ENCODE measurements at places on chromosomes 7 and 10. TPM values are rescaled to one million over a fixed set of nuclear protein-coding genes. Genes with fewer than 3 reads are reported as not detected.
A peak's percentile ranks its signal among the peaks of the same experiment; 100 is the strongest.

Gene BTBD16
- 0.53 TPM for total RNA-seq

Gene SLC18A3
- not detected for total RNA-seq

DNA sequence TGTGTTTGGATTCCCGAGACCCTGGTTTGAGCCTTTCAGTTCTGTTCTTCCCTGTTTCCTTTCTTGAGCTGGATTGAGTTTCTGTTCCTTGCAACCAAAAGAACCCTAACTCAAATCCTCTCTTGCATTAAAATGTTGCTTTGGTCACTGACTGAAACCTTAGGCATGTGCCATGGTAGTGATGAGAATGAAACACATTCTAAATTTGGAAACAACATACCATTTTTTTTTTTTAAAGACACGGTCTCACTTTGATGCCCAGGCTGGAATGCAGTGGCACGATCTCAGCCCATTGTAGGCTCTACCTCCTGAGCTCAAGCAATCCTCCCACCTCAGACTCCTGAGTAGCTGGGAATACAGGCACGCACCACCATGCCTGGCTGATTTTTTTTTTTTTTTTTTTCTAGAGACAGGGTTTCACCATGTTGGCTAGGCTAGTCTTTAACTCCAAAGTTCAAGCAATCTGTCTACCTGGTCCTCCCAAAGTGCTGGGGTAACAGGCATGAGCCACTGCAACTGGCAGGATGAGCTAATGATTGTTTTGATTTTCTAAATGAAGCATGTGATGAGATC, 8.4 kb downstream of the THAP5 start:
- DNase-seq = no peak

DNA sequence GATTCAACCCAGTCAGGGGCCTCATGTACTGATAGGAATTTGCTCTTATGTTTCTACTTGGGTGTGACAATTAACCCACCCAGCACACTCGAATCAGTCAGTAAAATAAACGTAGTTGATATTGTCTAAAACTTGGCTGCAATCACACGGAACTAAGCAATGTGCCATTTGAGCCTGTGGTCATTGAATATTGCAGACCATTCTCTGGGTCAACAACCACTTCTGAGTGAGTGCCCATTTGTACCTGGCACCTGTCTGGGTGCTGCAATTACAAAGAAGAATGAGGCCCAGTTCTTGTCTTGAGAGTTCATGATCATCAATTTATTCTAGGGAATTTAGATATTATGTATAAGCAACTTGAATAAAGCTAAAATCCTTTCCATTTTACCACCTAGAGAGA, 29.8 kb downstream of the NPY start:
- no peak for DNase-seq

- DNase-seq = no peak
Measured at GRCh38 chr7:75729851-75730274, 8.9 kb downstream of the HIP1 start.

GRCh38 chr7:34869057-34869456, 168.2 kb downstream of the DPY19L1 start:
- DNase-seq = no peak

DNA sequence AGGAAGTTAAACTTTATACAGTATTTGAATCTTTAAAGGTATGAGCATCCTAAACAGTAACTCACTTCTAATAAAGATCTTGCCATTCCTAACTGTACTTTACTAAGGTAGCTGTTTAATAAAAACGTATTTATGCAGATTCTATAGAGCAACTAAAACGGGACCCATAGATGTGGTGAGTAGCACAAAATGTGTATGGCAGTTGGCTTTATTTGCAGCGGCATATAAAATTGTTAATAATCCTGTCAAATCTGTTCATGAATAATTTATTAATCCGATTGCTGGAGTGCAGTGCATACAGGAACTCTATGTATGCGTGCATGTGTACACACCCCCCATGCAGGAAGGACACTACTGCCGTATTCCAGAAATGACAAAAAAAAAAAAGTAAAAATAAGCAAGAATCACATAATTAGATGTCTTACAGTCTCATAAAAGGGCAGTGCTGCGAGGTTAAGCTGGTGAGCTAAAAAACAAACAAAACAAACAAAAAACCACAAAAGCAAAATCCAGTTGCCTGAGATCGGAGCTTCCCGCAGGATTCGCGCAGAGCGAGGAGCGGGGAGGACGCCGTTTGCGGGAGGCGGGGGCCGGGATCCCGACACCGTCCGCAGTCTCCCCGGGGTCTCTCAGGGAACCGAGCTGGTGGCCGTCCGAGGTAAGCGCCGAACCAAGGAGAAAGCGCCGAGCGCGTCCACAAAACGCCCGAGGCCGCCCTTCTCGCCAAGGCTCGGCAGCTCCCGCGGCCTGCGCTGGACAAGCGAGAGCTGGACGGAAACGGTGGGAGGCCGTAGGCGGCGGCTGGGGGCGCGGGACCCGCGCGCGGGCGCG, 518 bp upstream of the COMMD3 start:
- DNase-seq = no peak

DNA sequence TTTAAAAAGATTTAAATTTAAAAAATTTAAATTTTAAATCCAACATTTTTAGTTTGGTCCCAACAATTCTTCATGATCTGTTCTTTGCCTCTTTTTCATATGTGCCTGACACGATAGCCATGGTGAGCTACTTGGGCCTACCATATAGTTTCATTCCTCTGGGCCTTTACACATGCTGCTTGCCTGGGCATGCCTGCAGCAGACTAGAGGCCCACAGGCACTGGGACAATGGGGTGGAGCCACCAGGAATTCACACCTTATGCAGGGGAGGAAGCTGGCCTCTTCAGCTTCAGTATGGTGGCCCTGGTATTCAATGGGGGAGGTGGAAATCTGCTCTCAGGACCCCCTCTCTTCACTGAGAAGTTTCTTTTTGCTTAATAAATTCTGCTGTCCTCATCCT, 37.8 kb upstream of the ZNF365 start:
- DNase-seq = peak; percentile 60

DNA sequence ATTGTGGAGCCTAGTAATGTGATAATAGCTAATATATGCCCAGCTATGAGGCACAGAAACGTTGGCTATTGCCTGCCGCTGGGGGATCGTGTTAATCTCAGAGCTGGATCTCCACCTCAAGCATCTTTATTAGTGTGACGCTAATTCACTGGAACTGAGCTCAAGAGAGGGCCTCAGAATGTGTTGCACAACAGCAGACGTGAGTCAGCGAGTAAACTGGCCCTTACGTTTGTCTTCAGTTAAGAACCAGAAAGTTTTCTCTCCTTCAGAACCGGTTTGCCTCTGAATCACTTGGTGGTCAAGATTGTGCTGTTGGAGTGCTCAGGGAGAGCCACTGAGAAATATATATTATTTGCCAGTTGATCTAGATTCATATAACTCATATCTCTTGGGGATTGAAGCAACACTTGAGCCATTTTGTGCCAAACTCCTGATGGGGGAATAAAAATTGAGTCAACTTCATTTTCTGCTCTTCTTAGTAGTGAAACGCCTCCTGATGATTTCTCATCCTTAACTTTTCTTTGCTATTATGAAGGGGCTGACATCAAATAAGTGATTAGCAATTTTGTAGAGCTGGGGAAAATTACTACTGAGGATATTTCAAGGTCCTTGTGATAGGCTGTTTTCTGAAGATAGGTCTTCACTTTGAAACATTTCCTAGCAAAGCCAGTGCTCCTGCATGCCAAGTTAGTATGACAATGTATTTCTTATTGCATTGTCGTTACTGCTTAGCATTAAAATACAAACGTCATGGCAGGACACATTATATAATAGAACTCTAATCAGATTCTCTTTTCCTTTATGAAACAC, 22.3 kb downstream of the BZW2 start:
- peak; percentile 94 for DNase-seq

GRCh38 chr7:157907091-157907490, 570.3 kb downstream of the DNAJB6 start:
- no peak for DNase-seq

GRCh38 chr7:28837216-28837615, 120.9 kb downstream of the TRIL start:
- DNase-seq = no peak

DNA sequence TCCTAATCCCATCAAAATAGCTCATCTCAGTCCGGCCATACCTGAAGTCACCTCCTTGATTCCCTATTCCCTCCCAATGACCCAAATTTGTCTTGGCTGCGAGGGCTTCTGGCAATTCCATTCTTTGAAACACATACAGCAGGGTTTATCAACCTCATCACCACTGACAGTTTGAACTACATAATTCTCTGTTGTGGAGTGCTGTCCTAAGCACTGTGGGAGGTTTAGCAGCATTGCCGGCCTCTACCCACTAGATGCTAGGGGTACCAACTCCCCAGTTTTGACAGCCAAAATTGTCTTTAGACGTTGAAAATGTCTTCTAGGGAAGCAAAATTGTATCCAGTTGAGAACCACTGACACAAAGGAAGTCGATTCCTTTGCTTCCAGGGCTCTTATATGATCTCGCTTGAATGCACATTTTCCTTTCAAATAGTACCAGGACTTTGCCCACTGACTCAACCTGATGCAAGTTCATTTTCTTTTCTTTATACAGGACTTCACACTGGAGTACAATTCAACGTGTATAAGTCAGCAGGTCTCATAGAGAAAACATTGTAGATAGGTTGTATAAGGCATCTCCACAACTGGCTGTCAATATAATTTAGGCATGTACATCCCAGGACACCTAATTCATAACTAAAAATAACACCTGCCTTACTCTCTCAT, 133.3 kb downstream of the STRA8 start:
- no peak for DNase-seq

Data from foreskin keratinocyte (primary cell).